ENCODE measurements at places on chromosomes 5 and 9.

DNA sequence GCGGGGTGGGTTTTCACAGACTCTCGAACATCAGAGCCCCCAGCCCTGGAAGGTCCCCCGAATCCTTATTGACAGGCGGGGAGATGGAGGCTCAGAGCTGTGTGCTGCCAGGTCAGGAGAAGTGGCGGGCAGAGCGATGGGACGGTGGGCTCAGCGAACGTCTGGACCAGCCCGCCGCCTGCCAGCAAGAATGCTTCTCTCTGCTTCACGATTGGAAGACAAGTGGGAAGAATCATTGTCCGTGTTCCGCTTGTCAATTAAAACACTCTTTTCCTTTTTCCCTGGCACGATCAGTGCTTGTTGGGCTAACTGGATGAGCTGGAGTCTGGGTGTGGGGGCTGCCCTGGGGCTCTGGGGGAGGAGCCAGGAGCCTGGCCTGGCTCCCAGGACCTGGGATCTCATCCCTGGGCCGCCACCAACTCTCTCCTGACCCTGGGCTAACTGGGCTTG is 1.6 kb downstream of the COL5A1 start:
- no peak for DNase-seq

GRCh38 chr5:98103807-98104206 is 669.7 kb upstream of the RGMB start:
- DNase-seq = no peak

DNA sequence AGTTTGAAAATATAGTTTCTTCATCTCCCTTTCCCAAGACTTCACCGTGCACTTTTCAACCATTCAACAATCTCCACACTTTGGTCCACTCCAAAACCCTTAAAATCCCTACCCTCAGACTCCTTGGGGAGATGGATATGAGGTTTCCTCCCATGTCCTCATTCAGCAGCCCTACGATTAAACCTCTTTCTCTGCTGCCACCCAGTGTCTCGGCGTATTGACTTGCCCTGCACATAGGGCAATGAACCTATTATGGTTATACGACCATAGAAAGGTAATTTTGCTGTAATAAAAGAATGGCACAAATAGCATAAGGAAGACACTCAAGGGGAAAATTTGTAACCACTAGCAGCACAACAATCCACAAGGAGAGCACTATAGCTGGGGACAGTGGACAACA is 803.5 kb downstream of the TLE1 start:
- DNase-seq = no peak

- no peak for DNase-seq
Measured at GRCh38 chr9:78630966-78631365, 334.0 kb downstream of the PSAT1 start.

DNA sequence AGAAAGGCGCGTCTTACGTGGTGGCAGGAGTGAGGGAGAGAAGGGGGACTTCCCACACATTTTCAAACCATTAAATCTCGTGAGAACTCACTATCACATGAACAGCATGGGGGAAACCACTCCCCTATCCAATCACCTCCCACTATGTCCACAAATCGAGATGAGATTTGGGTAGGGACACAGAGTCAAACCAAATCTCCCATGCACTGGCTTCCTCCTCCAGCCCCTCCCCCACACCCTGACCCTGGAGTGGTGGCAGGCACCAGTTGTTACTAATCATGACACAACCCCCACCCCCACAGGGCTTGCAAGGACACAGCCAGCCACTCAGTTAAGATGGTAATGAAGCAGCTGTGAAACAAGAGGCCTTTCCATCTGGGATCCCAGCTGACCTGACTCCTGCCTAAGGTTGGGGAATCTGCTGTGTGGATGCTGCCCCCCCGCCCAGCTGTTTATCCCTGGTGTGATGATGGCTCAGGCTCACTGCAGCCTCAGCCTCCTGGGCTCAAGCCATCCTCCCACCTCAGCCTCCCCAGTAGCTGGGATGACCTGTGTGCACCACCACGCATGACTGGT is 57.1 kb upstream of the FUBP3 start:
- no peak for DNase-seq

All from T follicular helper cell (primary cell).